CD4-positive, alpha-beta T cell treated with Interleukin-12 subunit alpha and Interleukin-12 subunit beta, for 1 hour (primary cell): ENCODE measurements at places on chromosomes 5 and 9.

GRCh38 chr5:169263591-169263990 is 37.3 kb downstream of the SLIT3 start:
- DNase-seq: no peak

DNA sequence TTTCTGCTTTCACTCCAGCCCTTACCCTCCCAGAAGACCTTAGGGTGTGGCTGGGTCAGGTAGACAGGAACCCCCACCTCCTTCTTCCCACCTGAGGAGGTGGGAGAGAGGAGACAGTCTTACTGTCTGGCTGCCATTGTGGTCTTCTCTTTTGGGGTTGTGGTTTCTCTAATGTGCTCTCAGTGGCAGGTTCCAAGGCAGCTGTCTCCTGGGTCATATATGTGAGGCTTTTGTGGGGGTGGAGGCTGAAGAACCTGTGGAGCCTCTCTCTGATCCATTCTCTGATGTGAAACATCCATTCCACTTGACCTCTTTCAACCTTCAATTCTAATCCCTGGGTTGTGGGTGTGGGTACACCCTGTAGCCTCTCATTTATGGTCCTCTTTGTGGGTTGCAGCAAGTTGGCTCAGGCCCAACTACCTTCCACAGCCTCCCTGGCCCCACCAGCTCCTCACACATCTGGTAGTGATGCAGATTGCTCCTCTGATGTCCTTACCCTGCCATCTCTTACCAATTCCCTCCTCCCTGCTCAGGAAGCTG is 118.4 kb downstream of the CEP120 start:
- no peak for DNase-seq

DNA sequence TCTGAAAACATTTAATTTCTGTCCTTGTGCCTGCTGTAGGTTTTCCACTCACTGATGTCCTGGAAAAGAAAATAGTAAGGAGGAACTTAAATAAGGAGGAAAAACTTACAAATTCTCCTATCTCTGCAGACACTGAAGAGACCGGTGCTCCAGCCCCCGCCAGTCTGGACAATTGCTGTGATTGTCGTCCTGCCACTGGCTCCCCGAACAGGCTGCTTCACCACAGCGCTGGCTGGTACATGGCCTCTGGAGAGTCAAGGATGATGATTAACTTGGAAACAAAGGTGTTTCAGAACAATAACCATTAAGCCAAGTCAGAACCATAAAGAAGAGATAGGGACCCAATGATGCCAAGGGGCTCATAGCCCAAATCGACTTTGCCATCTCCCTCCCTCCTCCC is 7.3 kb downstream of the PLAC8L1 start:
- no peak for DNase-seq

DNA sequence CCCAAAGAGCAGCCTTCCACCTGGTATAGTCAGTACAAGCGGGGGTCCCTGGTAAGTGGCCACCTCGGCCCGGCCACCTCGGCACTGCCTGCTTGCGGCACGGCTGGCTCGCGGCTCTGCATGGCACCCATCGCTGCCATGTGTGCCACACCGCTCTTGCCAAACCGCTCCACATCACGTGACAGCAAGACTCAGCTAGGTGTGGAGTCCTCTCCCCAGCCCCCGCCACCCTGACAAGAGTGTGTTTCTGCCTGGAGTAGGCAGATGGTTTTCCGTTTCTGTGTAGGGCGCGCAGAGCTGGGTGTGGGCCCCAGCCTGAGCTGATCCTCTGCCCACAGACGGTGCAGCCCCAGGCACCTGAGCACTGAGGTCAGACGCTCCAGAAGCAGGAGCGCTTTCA is 50.5 kb upstream of the FCN2 start:
- no peak for DNase-seq

DNA sequence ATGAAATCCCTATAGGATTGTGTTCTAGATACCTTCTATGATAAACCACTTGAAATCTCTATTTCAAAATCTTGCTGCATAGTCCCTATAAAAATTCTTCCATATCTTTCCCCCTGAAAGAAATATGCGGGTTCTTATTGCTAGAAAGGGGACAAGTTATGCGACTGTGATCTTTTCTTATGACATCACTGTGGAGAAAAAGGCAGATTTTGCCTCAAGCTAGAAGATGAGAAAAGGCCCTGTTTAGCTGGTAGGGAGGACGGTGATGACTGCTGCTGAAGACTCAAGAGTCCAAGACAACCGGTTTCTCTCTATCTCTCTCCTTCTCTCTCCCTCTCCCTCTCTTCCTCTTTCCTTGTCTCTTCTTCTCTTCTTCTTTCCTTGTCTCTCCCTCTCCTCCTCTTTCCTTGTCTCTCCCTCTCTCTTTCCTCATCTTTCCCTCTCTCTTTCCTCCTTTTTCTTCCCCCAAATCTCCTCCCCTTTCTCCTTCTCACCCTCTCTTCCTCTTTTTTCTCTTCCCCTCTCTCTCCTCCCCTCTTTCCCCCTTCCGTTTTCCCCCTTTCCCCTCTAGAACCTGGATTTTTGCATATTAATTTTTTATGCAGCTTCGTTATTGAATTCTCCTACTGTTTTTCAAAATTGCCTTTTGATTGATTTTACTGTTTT is 5.3 kb downstream of the OR2S2 start:
- no peak for DNase-seq

DNA sequence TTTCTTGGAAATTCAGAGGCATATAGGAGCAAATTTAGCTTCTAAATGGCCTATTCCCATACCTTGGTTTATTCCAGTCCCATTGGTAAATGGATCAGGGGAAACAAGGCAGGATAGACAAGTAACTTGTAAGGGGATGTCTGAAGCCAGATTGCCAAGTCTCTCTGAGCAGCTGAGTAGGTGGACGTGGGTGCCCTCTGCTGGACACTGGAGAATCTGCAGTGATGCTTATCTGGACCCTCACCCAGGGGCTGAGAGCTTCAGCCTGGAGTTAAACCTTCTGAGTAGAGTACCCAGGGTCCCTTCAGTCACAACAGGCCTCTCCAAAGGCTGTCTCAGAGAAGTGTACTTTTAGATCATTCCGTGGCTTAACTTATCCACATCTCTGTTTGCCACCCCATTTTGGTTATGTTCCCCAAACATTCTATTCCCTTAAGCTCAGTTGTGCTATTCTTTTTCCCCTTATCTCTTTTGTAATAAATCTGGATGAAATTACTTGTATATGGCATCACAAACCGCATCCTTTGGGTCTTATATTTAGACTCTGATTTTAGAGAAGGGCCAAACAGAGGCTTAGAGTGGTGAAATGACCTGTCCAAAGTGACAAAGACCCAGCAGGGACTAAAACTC is 218.3 kb upstream of the GLRA1 start:
- peak; percentile 65 for DNase-seq

DNA sequence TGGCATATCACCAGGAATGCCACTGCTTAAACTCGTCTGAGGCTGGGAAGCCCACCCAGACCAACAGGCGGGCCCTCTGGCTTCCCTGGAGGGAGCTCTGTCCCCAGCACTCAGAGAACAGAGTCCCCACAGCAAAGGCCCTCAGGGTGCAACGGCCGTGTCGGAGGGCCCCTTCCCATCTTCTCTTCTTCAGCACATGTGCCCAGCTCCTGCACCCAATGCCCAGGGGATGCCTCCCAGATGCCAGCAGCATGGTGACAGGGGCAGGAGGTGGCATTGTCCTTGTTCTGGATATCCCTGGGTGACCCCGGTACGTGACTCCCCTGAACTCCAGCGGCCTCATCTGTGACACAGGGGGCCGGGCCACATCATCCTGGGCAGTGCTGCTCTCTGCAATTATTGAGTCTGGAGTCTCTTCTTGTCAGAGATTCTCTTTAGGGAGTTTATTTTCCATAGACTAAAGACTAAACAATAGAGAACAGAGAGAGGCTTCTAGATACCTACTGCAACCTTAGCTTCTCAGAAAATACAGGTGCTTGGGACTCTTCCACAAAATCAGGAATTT is 13.6 kb upstream of the OLFM1 start:
- no peak for DNase-seq

- no peak for DNase-seq
These were observed 141.6 kb downstream of the INSYN2B start for GRCh38 chr5:169838688-169839087.

- DNase-seq: no peak
These were observed 110.0 kb downstream of the PAX5 start for GRCh38 chr9:36924071-36924470.

- no peak for DNase-seq
These were observed 43.4 kb downstream of the UBE2R2 start for GRCh38 chr9:33860200-33860871.

DNA sequence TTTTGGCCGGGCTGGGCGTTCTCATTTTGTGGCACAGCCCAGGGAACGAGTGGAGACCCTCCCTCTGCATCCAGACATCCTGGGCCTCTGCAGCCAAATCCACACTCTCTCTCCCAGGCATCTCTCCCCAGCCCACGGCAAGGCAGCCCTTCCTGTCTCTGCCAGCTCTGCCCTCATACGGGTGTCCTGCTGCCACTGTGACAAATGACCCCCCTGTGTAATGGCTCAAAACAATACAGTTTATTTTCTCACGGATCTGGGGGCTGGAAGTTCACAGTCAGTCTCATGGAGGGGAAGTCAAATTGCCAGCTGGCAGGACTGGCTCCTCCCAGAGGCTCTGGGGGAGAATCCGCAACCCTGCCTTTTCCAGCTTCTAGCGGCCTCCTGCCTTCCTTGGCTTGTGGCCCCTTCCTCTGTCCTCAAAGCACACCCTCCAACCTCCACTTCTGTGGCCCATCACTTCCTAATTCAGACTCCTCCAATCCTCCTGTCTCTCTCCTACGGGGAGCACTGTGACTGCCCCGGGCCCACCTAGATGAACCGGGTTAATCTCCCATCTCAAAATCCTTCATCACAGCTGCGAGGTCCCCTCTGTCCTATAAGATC is 70.2 kb upstream of the COL5A1 start:
- no peak for DNase-seq

DNA sequence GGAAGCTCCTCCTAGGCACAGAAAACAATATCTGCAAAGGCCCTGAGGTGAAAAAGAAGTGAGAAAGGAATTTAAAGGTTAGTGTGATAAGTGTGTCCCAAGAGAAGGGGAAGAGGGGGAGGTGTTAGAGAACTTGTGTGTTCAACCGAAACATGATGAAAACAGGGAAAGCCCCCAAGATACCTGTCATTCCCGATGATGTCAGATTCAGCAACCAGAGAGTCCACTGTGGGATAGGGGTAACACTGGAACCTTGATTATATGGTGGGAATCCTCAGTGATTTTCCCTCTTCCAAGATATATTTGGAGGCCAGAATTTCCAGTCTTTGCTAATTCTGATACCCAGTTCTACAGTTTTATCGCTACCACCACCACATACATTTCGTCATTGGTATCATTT is 15.5 kb upstream of the BNC2 start:
- no peak for DNase-seq

DNA sequence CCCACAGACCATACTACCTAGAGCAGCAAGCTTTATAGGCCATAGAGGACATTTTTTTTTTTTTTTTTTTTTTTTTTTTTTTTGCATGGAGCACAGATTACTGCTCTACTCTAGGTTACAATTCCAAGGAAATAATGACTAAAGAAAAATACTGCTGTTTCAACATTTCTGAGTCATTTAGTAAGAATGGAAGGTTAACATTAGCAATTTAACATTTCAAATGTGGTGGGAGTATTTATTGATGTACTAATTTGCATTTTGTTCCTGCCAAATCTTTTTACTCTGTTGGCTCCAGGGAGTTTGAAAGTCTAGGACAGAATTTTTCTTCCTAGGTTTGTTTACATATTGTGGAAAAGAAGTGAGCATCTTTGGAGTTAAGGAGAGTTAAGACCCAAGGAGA is 142.1 kb upstream of the CCDC152 start:
- DNase-seq: no peak

- DNase-seq: no peak
These were observed 269.5 kb downstream of the SEC61B start for GRCh38 chr9:99491408-99492158.

DNA sequence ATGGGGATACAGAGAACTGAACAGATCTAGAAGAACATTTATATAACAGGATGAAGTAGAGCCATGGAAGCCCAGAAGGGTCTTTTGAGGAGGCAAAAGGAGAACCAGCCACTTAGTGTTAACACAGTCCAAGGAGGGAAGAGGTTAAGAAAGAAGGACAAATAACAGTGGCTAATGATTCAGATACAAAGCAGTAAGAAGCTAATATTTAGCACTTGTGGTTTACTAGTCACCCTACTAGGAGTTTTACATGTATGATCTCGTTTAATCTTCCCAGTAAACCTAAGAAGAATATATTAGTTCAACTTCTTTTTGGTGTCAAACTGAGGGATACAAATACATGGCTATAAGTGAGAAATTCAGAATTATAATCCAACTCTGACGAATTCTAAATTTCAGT is 7.7 kb downstream of the FBXO4 start:
- no peak for DNase-seq

- no peak for DNase-seq
These were observed 114.4 kb downstream of the ROR2 start for GRCh38 chr9:91835632-91836031.

- DNase-seq: no peak
These were observed 199.6 kb upstream of the MPDZ start for GRCh38 chr9:13479096-13479495.

DNA sequence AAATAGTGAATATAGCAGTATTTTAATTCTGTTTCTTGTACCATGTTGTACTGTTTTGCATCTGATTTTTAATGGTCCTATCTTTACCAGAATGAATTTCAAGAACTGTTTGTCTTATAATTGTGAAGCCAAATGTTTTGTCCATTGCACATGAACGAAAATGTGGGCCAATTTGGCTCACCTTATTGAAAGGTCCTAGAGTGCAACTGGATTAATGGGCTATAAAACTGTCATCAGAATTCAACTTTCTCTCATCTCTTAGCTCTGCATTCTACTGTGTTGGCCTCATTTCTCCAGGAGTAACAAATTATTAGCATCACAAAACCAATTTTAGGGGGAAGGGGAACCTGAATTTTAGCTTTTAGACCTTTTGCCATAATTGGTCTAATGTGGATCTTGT is 179.4 kb upstream of the NUDT12 start:
- DNase-seq: no peak
